Right ventricle myocardium superior (tissue), 1 donor: ENCODE measurements at places on chromosomes 12 and 14. TPM values are rescaled to one million over a fixed set of nuclear protein-coding genes. Genes with fewer than 3 reads are reported as not detected.
A peak's percentile ranks its signal among the peaks of the same experiment; 100 is the strongest.

DNA sequence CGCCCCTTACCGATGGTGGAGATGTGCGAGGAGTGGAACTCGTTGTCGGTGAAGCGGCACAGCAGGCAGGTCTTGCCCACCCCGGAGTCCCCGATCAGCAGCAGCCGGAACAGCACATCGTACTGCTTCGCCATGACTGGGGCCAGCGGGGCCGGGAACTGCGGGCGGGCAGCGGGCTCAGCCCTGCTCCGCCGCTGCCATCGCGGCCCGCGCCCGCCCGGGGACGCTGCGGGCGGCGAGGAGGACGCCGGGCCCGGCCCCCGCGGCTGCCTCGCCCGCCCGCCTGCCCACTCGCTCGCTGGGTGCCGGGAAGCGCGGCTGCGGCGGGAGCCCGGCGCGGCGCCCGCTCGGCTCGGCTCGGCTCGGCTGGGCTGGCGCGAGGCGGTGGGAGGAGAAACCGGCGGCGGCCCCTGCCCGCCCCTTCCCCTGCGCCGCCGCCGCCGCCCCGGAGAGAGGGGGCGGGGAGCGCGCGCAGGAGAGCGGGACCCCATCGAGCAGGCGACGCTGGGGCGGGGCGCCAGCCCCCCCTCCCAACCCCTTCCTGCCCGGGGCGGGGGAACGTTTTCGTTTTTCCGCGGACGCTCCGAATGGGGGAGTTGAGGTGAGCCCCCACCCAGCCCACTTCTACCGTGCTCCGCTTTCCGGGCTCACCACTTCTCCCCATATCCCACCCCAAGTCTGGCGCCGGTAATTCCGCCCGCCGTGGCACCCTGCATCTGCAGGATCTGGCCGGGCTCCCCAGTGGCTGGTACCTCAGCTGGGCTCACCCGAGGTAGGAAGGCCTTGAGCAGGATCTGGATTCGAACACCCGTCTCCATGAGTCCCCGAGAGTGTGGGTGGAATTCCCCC lies at the start of gene RAB15:
Gene RAB15 (minus strand): TSS at position 394 of the 849 bp plus-strand sequence. CDS start 260 bp downstream, at position 134.
- peak; percentile 54 for DNase-seq

DNA sequence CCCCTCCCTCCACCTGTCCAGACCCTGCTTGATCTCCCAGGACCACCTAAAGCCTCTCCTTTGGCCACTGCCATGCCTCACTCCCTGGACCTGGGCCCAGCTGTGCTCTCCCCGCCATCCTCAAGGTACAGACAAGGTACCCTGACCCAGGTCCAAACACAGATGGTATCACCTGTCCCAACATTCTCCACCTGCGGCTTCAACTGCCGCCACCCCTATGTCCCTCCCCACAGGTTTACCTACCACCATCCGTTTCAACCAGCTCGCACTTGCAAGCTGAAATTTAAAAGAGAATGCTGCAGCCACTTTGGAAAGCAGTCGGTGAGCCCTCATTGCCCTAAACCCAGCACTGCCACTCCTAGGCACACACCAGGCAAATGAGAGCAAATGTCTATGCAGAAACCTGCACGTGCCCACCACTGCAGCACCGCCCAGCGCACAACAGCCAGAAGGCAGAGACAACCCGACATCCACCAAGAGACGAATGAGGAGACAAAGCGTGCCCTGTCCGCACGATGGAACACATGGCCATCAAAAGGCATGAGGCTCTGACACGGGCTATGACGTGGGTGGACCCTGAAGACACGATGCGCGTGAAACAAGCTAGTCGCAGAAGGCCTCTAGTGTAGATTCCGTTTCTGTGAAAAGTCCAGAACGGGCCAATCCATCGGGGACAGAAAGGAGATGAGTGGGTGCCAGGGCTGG lies 71.0 kb downstream of the RFLNA start:
- no peak for DNase-seq

- DNase-seq, result no peak
Measured at GRCh38 chr12:27705263-27705662, 5.4 kb upstream of the MRPS35 start.

DNA sequence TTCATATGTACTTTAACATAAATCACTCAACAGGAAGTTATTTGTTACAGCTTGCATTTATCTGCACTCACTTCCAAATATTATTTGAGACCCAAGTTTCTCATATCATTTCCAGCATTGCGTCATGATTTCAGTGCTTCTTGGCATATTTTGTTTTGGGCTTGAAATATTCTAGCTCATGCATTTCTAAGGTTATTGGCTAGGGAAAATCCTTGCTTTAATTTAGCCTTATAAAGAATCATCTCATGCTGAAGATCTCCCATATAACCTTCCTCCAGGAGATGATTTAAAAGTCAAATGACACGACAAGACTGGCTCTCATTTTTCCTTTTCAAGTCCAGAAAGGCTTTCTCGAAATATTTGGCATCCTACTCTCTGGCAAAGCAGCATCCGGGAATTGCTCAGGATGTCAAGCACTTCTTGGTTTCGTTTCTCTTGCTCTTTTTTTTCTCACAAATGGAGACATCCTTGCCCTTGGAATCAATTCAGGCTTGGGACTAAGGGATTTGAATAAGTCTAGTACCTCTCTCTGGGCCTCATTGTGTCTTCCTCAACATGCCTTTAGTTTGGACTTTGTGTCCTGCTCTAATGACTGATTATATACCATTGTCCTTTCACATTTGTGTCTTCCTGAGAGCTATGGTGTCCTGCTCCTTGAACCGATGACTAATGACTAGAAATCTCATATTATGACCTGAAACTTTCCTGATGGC lies 295.0 kb downstream of the RMST start:
- no peak for DNase-seq

- DNase-seq, result peak; percentile 89
Measured at GRCh38 chr14:99793213-99794150, at the start of gene EML1. TSS of gene EML1 (plus strand) at chr14:99793413. CDS start at chr14:99793477, 64 bp downstream.

GRCh38 chr12:108145011-108145410 lies 15.9 kb downstream of the WSCD2 start:
- DNase-seq, result no peak

DNA sequence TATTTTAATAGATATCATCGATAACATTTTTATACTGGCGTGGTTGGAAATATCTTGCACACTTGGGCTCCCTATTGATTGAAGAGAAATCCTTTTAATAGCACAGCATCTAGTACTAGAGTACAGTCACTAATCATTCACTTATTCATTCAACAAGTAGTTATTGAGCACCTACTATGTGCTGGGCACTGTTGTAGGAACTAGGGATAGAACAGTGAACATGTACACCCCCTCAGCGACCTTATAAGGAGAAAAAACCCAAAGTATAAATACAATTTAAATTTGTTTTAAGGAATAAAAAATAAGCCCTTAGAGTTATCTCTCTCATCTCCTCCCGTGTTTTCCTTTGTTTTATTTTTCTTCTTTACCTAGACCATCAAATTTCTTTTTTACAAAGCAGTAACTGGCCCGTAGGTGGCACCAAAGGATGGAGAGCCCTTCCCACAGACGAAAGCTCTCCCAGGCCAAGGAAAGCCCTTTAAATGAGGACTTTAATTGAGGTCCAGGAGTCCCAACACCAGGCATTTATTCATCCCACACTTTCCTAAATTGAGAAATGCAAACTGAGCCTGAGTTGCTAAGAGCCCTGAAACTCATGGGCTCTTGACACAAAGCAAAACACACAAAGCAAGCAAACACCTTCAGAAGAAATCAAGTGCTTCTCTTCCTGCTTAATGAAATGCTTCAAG lies 29.0 kb downstream of the PEBP1 start:
- no peak for DNase-seq

DNA sequence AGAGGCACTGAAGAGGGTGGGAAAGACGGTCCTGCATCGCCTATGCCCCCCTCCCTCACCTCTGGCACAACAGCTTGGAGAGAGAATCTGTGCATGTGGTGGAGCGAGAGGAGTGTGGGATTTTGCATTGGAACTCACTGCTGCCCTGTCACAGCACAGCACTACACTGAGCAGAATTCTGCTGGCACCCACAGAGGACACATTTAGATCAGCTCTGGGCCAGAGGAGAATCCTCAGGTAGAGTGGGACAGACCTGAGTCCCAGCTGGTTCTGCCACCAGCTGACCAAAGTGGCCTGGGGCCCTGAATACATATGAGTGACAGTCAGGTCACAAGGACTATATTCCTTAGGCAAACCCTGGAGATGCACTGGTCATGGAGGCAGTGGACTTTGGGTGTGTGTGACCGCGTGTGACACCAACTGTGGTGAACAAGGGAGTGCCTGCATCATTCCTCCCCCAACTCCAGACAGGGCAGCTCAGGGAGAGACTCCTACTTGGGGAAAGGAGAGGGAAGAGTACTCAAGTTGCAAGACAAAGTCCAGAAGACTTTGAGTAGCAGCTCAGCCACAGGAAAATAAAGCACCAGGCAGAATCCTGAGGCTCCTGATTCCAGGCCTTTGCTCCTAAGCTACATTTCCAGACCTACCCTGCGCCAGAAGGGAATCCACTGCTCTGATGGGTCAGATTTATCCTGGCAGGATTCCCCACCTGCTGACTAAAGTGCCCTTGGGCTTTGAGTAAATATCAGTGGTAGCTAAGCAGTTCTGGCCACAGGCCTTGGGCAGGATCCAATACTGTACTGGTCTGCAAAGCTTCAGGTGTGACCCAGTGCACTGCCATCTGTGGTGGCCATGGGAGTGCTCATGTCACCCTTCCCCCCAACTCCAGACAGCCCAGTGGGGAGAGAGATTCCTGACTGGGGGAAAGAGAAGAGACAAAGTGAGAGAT lies 10.6 kb upstream of the ACOT1 start:
- peak; percentile 68 for DNase-seq

DNA sequence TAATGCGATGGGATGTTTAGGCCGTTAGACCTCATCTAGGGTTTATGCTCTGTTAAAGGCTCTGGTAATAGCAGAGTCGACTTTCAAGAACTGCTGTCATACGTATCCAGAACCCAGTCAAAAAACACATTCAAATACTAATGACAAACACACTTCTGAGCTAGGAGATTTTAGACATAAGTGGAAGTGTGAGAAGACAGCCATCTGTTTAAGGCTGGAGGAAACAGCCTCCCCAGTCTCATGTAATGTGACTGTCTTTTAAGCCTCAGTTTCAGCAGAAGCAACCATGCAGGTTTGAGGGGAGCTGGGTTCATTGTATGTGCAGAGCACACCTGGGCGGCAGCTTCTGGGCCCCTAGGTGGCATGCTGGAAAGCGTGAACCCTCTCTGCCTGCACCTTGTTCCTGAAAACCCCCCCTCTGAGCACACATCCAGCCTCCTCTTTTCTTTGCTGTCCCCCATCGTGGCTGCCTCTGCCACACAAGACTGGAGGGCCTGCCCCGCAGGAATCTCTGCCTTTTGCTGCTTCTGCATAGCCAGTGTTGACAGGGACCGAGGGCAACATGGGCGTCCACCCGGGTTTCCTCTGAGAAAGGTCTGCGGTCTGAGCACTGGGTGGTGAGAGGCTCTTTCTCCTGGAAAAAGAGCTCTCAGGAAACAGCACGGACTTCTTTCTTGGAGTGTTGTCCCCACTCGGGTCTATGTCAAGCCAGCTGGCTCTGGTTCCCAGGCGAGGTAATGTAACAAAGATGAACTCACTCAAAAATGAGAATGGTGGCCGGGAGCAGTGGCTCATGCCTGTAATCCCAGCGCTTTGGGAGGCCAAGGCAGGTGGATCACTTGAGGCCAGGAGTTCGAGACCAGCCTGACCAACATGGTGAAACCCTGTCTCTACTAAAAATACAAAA lies 11.6 kb downstream of the WNT5B start:
- no peak for DNase-seq

GRCh38 chr12:81400024-81400423 lies 322.1 kb downstream of the ACSS3 start:
- no peak for DNase-seq

GRCh38 chr14:51564986-51565604 lies 86.6 kb upstream of the FRMD6 start:
- DNase-seq, result no peak

GRCh38 chr12:66168410-66168809 lies 1.4 kb downstream of the TMBIM4 start:
- no peak for DNase-seq

- no peak for DNase-seq
Measured at GRCh38 chr14:96129128-96129736, 75.4 kb upstream of the BDKRB2 start.

- DNase-seq, result no peak
Measured at GRCh38 chr14:69756298-69756697, 10.6 kb upstream of the SRSF5 start.

GRCh38 chr12:43540470-43540869 lies 11.5 kb downstream of the ADAMTS20 start:
- no peak for DNase-seq

DNA sequence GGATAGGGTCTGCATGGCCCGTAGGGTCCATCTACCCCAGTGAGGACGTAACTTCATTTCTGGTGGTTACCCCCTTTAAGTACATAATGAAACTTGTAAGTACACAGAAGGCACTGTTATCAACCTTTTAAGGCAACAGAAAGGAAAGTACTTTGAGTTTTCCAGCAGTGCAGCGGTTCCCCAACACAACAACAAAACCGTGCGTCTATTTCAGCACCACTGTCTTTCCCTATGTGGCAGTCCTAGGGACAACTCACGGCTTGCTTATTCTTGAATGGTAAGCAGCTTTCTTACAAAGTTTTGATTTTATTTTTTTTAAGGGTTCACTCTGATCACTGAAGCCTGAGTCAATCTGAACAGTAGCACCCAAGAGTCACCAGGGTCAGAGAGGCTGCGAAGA lies 46.3 kb downstream of the FOXN3 start:
- no peak for DNase-seq

GRCh38 chr12:124734224-124734788 lies 129.4 kb downstream of the SCARB1 start:
- peak; percentile 72 for DNase-seq

GRCh38 chr12:54277823-54278276 lies 2.1 kb downstream of the CBX5 start:
- no peak for DNase-seq

DNA sequence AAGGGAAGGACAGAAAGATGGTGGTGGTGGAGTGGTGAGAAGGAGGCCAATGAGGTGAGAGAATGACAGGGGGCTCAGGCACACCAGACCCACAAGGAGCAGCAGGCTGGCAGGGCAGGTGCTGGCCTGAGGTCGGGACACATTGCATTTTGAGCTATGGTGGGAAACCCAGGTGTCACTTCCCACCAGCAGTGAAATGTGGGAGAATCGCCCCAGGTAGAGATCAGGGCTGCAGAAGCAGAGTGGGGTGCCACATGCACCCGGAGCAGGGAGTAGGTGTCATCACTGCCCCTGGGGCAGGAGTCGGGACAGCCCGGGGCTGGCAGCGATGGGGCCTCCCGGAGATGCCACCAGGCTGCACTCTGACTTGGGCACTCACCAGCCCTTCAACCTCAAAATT lies 315.8 kb downstream of the BCL11B start:
- no peak for DNase-seq

GRCh38 chr12:32970465-32971110 lies 74.0 kb upstream of the PKP2 start:
- no peak for DNase-seq

- DNase-seq, result no peak
Measured at GRCh38 chr12:105393587-105393986, 63.1 kb downstream of the C12orf75 start.

OR11G2 gene
- not detected for total RNA-seq

CLEC4C gene
- not detected for total RNA-seq

MLH3 gene
- total RNA-seq, result 21.8 TPM

ANKRD33 gene
- not detected for total RNA-seq

PRB3 gene
- not detected for total RNA-seq

GLI1 gene
- total RNA-seq, result 0.56 TPM

ACTR6 gene
- total RNA-seq, result 18.7 TPM

RPL10L gene
- not detected for total RNA-seq

ERG28 gene
- 5.9 TPM for total RNA-seq

PPM1H gene
- total RNA-seq, result 6.5 TPM

GPR137C gene
- total RNA-seq, result 0.65 TPM

PMEL gene
- total RNA-seq, result 0.83 TPM

PTPRB gene
- total RNA-seq, result 34.6 TPM
